Type B pancreatic cell (in vitro differentiated cells): ENCODE measurements at places on chromosomes 2 and 18. TPM values are rescaled to one million over a fixed set of nuclear protein-coding genes. Genes with fewer than 3 reads are reported as not detected.
A peak's percentile ranks its signal among the peaks of the same experiment; 100 is the strongest.

HOXD8 gene
- 2.8 TPM in 1 of 2 replicates, not detected in the other for total RNA-seq

NPHP1 gene
- 2.9 and 8.2 TPM in 2 replicates for total RNA-seq

RNU2-63P gene
- 4.9 and 18.8 TPM in 2 replicates for total RNA-seq

GPR155 gene
- 1.6 and 6.2 TPM in 2 replicates for total RNA-seq

POTEJ gene
- not detected in 2 replicates for total RNA-seq

DNA sequence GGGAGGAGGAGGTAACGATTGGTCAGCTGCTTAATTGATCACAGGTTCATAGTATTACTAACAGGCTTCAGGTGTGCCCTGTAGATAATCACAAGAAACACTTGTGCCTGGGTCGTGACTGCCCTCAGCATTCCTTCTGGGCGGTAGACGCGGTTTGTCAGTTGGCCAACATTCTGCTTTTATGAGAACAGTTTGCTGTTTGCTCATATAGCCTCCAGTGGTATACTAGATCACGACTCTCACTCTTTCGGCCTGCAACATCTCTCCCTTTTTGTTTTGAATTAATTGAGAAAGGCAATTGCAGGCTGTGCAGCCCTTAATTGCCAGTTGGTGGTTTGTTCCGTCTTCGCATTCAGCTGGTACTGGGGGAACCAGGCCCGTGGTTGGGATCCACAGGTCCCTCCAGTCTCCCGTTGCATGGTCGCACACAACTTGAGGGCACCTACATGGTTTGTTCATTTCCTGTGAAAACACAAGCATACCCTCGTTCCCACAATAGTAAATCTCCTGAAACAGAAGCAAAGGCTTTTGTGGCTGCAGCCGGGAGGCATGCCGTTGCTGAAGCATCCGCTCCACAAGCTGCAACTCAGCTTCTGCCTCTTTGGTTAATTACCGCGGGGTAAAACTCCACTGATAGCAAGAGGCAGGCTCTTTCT is 30.3 kb upstream of the GPR17 start:
- peak; percentile 39 for DNase-seq

DNA sequence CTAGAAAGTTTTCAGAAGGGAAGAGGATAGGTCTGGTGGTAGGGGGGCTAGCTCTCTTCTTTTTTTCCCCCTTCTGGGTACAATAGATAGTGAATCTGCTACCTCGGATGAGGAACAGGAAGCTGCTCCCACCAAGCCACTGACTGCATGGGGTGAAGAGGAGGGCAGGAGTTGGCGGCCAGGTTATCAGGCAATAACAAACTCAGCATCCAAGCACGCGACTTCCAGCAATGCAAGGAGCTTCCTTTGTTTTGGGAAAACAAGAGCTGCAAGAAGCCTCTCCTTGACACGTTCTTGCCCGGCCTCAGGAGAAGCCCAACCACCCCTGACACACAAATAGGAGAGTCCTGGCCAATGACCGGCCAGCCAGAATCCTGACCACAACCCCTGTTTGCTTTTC is 32.2 kb downstream of the NHEJ1 start:
- no peak for DNase-seq

DNA sequence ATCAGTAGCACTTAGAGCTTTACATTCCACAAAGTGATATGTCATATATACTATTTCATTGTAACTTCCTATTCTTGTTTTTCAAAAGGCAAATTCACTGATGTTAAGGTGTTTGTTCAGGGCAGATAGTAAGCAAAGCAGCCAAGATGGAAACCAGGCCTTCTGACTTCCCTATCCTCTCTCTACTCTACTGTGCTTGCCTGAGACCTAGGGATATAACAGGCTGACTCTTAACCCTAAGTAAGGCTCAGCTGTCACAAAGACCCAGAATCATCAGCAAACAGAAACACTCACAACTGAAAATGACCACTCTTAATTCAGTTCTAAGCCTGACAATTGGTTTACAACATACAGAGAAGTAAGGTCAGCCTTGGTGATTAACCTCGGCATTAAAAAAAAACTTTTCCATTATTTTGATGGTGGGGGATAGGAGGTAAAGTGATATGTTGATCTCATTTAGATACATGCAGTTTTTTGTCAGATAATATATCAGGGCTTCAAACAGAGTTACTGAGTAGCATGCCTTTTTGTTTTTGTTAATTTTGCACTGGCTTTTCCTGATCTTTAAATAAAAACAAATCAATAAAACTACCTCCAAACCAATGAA is 95.4 kb upstream of the CHRNA1 start:
- DNase-seq: no peak

DNA sequence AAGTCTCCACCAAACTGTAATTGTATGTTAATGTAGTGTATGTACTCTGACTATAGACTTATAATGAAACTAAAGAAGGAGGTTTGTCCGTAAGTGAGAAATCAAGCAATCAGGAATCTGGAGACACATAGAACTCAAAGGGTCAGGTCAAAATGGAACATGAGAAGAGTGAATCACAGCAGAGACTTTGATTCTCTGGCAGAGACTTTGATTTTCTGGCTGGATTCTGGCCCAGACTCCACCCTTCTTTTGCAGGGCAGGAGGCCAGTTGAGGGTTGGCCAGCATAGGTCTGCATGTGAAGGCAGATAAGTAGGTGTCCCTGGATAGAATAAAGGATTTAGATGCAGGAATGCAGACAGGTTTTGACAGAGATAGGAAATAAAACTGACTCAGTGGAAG is 11.0 kb upstream of the NCKAP5 start:
- no peak for DNase-seq

- DNase-seq: no peak
Measured at GRCh38 chr2:75896779-75897366, 186.2 kb upstream of the GCFC2 start.

DNA sequence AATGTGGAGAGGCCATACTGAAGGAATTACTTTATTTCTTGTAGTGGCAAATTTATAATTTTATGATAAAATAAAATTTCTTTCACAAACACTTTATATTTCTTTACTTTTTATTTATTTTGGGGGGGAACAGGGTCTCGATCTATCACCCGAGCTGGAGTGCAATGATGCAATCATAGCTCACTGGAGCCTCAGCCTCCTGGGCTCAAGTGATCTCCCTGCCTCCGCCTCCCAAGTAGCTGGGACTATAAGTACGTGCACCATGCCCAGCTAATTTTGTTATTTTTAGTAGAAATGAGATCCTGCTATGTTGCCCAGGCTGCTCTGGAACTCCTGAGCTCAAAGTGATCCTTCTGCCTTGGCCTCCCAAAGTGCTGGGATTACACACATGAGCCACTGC is 59.6 kb downstream of the SOS1 start:
- DNase-seq: no peak
